Stimulated activated CD4-positive, alpha-beta T cell treated with anti-CD3 and anti-CD28 coated beads, Interleukin-1b, Interleukin-23, amount 100 ng/mL, for 1 hour (primary cell): ENCODE measurements at places on chromosomes 1 and 21.

DNA sequence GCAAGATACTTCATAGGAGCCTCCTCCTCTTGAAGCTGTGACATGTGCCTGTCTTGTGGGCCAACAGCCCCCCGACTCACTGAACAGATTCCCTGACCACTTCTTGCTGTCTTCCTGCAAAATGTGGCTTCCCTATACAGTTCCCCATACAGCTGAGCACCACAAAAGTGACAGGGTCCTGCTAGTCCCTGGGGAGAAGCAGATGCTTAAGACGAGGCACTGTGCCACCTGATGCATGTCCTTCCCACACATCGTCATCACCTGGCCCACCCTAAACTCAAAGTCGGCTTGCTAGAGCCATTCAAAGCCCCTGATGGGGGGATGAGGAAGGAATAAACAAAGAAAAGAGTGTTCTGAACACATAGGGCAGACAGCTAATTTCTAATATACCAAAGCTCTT, 29.2 kb upstream of the ETV3 start:
- no peak for DNase-seq

- no peak for DNase-seq
These were observed 656 bp downstream of the ANGPTL1 start for GRCh38 chr1:178870221-178870620.

GRCh38 chr1:78619032-78619431, 1.2 kb upstream of the IFI44L start:
- DNase-seq: no peak

DNA sequence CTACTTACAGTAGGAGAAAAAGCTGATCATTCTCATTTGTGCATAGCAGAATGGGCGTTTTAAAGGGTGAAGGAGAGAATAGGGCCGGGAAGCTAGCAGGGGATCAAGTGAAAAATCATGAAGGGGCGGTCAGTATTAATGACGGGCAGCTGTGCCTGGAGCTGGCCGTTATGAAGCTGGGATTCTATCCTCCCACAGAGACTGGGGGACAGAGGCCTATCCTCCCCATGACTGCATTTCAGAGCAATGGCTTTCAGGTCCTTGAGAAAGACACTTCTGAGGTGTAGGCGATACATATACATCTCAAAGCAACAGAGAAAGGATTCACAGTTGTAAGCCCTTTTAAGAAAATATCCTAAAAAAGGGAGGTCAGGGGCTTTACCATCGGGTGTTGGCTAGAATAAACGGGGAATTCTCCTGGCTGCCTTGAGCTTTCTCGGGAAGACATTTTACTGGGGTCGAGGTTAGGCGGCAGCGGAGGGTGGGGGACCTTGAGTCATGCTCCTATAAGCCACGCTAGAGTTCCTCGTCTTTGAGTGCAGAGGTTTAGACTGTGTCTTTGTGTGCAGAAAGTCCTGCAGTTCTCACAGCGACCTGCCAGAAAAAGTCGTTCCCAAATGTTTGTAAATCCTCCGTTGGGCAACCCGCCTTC, 559 bp upstream of the MTARC2 start:
- no peak for DNase-seq

- peak; percentile 0 for DNase-seq
These were observed 351.3 kb upstream of the RUNX1 start for GRCh38 chr21:35400233-35400939.

GRCh38 chr1:206023695-206024094, at the start of gene CTSE:
TSS of gene CTSE (minus strand) at chr1:206023895. CDS start at chr1:206023791, 104 bp downstream.
- no peak for DNase-seq

GRCh38 chr1:227893949-227894721, 53.6 kb downstream of the WNT9A start:
- no peak for DNase-seq

DNA sequence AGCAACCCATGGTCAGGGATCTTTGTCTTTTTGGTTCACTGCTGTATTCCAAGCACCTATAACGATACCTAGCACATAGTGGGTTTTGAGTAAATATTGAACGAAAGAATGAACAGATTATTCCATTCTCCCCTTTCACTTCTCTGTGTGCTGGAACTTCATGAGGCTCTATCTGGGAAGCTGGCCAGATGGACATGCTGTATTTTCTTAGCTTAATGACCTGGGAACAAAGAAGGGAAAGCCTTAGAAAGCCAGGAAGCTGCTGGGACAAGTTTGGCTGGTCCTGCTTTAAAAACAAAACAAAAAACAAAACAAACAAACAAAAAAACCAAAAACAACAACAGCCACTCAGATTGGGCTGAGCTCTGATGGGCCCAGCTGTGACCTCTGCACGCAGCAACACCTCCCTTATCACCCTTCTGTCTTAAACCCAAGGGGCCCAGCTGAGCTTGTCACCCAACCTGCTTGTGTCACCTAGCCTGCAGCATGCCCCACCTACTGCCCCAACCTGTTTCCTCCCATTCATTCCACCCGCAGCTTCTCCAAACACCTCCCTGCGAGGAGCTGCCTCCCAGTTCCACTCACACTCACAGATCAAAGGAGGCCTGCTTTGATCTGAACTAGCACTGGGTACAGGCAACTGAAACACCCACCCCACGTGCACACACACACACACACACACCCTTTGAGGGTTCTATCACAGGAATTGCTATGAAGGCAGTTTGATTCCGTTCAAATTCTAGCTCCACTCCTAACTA, 37.1 kb downstream of the SLC30A1 start:
- no peak for DNase-seq
